ENCODE measurements at places on chromosomes 13 and 19.

GRCh38 chr13:31955741-31956140 lies 75.8 kb upstream of the FRY start:
- DNase-seq, result no peak

- DNase-seq, result no peak
Measured at GRCh38 chr13:107447591-107447990, 767.7 kb downstream of the LIG4 start.

GRCh38 chr13:98312606-98313005 lies 135.5 kb upstream of the RNF113B start:
- no peak for DNase-seq

DNA sequence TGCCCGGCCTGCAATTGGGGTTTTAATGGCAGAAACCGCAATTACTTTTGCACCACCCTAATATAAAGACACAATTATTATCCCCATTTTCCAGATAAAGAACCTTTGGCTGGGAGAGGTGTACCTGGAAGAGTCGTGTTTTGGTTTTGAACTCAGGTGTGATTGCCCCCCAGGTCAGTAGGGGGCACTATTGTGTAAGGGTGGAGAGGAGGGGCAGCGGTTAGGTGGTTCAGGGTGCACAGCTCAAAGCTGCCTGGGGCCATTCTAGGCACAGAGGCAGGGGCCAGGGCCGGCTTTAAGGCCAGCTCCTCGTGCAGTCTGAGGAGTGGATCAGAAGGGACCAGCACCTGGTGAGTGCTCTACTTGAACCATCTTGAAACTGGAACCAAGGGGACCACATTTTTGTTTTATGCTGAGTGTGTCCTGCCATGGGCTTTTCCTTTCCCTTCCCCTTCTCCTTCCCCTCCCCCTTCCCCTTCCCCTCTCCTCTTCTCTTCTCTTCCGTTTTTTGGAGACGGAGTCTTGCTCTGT lies 5.8 kb upstream of the FCGRT start:
- DNase-seq, result peak; percentile 60

- DNase-seq, result peak; percentile 35
Measured at GRCh38 chr19:1243768-1244692, 2.5 kb downstream of the ATP5F1D start.

GRCh38 chr13:43411741-43412140 lies 375.0 kb downstream of the ENOX1 start:
- DNase-seq, result no peak

GRCh38 chr13:97223711-97224541 lies 1.8 kb downstream of the MBNL2 start:
- peak; percentile 62 for DNase-seq

- no peak for DNase-seq
Measured at GRCh38 chr19:391207-391557, 17.8 kb downstream of the C2CD4C start.

GRCh38 chr19:55694241-55694655 lies 19.2 kb downstream of the EPN1 start:
- no peak for DNase-seq
